ENCODE measurements at places on chromosomes 11 and 22. TPM values are rescaled to one million over a fixed set of nuclear protein-coding genes. Genes with fewer than 3 reads are reported as not detected.

Gene PIWIL4
- polyA plus RNA-seq: 1.2 TPM

Gene ANO9
- 9.4 TPM for polyA plus RNA-seq

Gene ACTN3
- polyA plus RNA-seq: not detected

Gene RFPL2
- 3.6 TPM for polyA plus RNA-seq

Gene CTSC
- polyA plus RNA-seq: 161 TPM

Gene TRIM48
- not detected for polyA plus RNA-seq

Gene APIP
- 27.6 TPM for polyA plus RNA-seq

Gene VPREB1
- polyA plus RNA-seq: not detected

Gene HTR3B
- not detected for polyA plus RNA-seq

GRCh38 chr11:2772544-2773031, 72.8 kb upstream of the KCNQ1OT1 start:
- no peak overlapping the region for H3K27ac ChIP-seq
- no peak for DNase-seq
- H3K4me1 ChIP-seq: peaks cover 12% of the 10 kb centered on the region
- H3K4me3 ChIP-seq: no peak overlapping the region

DNA sequence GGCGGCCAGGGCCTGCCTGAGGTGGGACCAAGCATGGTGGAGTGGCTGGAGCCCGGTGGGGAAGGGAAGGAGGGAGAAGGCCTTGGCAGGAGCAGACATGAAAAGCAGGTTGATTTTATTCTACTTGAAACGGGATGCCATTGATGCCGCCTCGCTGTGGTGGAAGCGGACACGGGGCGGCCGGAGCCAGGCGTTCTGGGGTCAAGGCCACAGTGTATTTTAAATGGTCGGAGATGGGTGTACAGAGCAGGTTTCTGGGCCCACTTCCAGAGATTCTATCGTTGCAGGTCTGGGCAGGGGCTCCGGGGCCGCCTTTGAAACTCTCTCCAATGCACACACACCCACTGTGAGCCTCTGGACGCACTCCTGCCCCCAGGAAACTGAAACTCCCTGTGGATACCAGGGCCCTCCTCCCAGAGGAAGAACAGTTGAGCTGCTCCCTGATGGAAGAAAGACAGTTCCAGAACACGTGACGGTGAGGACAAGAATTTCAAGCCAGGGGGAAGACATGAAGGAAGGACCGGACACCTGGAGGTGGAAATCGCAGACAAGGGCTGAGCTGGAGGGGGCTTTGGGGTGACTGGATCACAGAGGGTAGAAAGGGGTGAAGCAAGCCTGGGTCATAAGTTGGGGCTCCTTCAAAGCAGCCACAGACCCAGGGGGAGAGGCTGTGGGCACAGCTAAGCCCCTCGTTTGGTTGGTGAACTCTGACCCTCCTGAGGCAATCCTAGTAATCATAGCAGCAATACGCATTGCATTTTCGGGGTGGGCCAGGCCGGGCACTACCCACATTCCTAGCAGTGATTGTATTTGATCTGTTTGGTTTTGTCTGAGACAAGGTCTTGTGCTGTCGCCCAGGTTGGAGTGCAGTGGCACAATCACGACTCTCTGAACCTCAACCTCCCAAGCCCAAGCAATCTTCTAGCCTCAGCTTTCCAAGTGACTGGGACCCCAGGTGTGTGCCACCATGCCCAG, 12.3 kb upstream of the LINC01488 start:
- H3K27ac ChIP-seq: no peak overlapping the region
- H3K4me1 ChIP-seq: no peaks in the 10 kb centered on the region
- no peaks in the 10 kb centered on the region for H3K36me3 ChIP-seq
- no peak for DNase-seq
- no peak overlapping the region for H3K4me3 ChIP-seq
- no peaks in the 10 kb centered on the region for H3K27me3 ChIP-seq

DNA sequence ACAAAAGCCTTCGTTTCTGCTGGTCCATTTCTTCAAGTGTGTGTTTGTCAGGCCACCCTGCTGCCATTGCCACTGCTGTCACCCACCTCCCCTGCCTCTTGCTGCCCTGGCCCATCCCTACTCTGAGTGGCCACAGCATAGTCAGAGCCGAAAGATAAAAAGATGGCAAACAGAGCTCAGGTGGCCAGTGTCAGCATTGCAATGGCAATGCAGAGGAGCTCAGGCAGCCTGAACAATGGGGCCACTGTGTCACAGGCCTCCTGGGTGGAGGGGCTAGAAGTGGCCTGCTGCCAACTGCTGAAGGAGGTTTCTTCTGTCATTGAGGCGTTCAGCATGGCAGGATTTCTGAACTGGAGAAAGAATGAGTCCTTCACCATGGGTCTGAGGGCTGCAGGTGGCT, 137.1 kb downstream of the CSNK2A3 start:
- DNase-seq: no peak
- H3K27ac ChIP-seq: no peak overlapping the region
- H3K36me3 ChIP-seq: no peaks in the 10 kb centered on the region
- no peak overlapping the region for H3K4me3 ChIP-seq
- H3K27me3 ChIP-seq: no peaks in the 10 kb centered on the region

- H3K27me3 ChIP-seq: no peaks in the 10 kb centered on the region
- H3K27ac ChIP-seq: no peak overlapping the region
- no peaks in the 10 kb centered on the region for H3K4me1 ChIP-seq
- no peak overlapping the region for H3K4me3 ChIP-seq
- no peak for DNase-seq
- no peaks in the 10 kb centered on the region for H3K36me3 ChIP-seq
Observed at GRCh38 chr22:47600281-47600680, 837.8 kb downstream of the TBC1D22A start.

DNA sequence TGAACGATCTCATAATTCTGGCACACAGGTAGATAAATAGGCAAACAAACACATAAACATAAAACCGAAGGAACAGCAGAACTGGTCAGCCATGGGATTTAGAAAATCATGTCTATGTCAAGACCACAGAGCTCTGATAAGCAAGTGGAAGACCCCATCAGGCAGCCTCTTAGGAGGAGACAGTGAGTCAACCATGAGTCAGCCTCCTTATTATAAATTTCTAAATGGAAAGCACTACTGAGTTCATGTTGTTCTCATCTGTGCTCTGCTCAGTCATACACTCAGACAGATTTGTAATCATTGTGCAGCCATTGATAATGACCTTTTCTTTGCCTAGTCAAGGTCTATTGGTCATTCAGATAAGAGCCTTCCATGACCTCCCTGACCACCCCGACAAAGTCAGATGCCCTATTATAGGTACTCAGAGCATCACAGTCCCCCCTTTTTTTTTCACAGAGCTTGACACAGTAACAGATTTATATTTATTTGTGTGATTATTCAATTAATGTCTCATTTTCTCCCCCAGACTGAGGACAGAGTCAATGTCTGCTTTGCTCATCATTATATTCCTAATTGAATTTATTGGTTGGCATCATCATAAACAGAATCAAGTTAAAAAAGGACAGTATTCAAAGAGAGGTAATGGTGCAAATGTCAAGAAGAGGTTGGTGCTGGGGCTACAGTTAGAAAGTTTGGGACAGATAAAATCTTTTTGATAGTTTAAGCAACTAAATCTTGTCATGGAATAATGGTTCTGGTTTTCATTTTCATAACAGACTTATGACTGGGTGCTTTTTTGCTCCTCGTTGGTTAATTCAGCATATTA, 579.7 kb upstream of the CCDC90B start:
- H3K4me1 ChIP-seq: no peaks in the 10 kb centered on the region
- H3K27me3 ChIP-seq: no peaks in the 10 kb centered on the region
- no peak for DNase-seq
- H3K4me3 ChIP-seq: no peak overlapping the region
- no peak overlapping the region for H3K27ac ChIP-seq

DNA sequence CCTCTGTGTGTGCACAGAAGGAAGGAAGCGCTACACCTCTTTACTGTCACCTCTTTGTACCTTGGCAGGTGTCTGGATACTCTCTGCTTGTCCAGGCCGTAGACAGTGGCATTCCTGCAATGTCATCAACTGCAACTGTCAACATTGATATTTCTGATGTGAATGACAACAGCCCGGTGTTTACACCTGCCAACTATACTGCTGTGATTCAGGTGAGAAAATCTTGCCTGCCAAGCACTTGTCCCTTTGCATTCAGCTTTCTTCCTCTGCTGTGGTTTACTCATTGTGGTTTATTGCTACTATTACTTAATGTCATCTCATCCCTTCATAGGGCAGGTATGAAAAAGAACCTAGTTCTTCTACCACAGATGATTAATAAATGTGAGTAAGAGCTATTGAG, 131.9 kb upstream of the MTNR1B start:
- no peak overlapping the region for H3K4me3 ChIP-seq
- no peak overlapping the region for H3K27ac ChIP-seq
- no peaks in the 10 kb centered on the region for H3K4me1 ChIP-seq

DNA sequence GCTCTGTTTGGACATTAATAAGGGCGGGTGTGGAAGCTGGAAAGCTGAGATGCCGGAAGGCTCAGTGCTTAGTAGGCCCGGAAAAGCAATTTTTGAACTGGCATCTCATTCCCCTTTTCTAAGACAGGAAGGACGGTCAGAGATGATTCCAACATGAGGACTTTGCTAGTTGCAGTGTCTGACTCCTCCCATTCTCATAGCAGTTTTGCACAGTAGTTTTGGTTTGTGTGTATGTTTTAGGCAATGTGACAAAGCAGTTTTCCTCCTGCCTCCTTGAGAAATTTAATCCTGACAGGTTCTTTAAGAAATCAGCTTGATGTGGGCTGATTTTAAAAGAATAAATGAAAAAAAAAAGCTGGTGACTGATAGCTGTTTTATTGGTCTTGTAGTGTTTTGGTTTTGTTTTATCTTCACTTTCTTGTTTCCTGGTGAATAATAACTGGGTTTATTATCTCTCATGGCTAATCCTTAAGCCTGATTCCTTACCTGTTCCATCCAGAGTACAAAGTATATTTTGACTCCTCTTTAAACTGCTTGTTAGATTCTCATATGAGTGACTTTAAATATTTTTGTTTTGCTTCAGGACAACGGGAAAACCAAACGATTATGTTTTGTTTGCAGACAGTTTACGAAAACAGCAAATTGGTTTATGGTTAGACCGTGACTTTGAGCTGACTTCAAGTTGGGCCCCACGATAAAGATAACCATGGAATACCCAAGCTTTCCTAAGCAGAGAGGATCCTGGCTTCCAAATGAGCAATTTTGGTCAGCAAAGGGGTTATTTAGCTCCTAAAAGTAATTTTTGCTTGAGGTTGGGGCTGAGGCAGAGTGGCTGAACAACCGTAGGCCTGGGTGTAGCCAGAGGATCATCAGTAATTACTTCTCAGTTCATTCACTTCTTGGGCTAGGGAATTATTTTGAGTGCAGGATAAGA, 3.4 kb downstream of the PTPRJ start:
- H3K4me1 ChIP-seq: peaks cover 58% of the 10 kb centered on the region
- peak overlapping the region; percentile 51 for H3K27ac ChIP-seq
- no peaks in the 10 kb centered on the region for H3K27me3 ChIP-seq
- no peak for DNase-seq

DNA sequence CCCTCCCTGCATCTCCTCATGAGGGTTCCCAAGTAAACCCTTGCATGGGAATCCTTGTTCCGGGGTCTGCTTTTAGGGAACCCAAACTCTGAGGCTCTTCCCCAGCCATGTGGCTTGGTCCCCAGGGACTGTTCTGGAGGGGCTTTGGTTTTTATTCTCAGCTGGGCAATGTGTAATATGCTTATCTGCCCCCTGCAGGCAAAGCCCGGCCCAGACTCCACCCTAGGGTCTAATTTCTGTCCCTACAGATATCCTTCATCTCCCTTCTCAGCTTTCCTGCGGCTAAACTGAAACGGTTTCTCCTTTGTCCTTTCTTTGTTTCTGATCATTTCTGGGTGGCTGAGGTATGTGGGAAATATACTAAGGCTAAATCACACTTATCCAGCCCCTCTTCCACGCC, 37.1 kb downstream of the TST start:
- H3K27ac ChIP-seq: no peak overlapping the region
- H3K36me3 ChIP-seq: no peaks in the 10 kb centered on the region
- peaks cover 4% of the 10 kb centered on the region for H3K4me1 ChIP-seq
- DNase-seq: no peak

DNA sequence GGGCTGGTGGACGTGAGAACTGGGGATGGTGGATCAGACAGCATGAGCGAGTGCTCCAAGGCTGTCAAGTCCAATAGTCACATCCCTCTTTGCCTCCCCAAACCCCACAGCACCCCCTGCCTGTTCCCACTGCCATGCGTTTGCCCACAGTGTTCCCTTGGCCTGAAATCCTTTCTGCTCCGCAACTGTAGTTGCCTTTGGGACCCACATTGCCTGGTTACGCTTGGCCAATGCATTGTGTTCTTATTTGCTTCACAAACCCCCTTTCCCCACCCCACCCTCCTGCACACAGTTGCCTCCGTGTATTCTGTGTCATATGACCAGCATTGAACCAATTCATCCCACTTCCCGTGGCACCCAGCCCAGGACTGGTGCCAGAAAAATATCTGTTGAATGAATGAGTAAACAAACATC, 2.1 kb upstream of the KIAA0930 start:
- no peaks in the 10 kb centered on the region for H3K36me3 ChIP-seq
- peaks cover 23% of the 10 kb centered on the region for H3K4me1 ChIP-seq
- no peak overlapping the region for H3K4me3 ChIP-seq
- DNase-seq: no peak
- H3K27me3 ChIP-seq: no peaks in the 10 kb centered on the region

GRCh38 chr11:134025082-134025429, 43.8 kb upstream of the JAM3 start:
- H3K27ac ChIP-seq: no peak overlapping the region
- H3K27me3 ChIP-seq: no peaks in the 10 kb centered on the region
- H3K4me3 ChIP-seq: no peak overlapping the region

DNA sequence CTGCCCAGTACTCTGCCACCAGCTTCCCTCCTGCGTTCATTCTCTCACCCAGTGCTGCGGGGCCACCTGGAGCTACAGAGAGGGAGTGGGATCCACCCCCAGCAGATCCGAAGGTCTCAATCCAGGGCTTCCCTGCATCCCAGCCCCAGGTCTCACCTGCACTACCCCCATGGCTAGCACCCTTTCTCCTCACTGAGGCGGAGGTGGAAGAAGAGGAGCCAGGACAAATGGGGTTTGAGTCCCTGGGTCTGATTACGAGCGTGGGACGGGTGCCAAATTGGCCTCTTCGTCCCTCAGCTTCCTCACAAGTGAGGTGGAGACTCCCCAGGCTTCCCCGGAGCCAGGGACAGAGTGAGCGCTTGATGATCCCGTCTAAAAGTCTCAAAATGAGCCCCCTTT, 64.2 kb downstream of the NFAM1 start:
- no peak overlapping the region for H3K27ac ChIP-seq
- no peaks in the 10 kb centered on the region for H3K36me3 ChIP-seq
- H3K4me3 ChIP-seq: peak overlapping the region; percentile 53
- H3K4me1 ChIP-seq: peaks cover 18% of the 10 kb centered on the region
- H3K27me3 ChIP-seq: peaks cover 11% of the 10 kb centered on the region

DNA sequence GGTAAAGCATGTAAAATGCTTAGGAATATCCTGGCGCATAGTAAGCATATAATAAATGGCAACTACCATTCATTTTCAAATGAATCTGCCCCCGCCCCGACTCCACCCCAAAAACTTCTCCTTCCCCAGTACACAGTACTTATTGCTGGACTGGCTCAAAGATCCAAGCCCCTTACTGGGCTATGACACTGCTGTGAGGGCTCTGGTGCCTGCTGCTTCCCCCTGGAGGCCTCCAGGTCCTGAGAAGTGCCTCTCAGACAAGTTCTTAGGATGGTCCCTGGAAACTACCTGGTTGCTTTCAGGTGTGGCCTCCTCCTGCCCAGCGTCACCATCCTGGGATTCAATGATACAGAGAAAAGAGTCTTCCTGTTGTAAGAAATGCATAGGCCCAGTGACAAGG, 190.6 kb upstream of the NTM start:
- no peak for DNase-seq
- no peaks in the 10 kb centered on the region for H3K4me1 ChIP-seq
- no peak overlapping the region for H3K27ac ChIP-seq
- H3K4me3 ChIP-seq: no peak overlapping the region

Measured in CD4-positive, alpha-beta memory T cell (primary cell).